ENCODE measurements at places on chromosomes 12 and 14.

GRCh38 chr14:44961151-44961553 is 595 bp downstream of the KLHL28 start:
- no peak for DNase-seq

GRCh38 chr14:71001742-71002141 is 94.5 kb downstream of the PCNX1 start:
- DNase-seq: no peak

- no peak for DNase-seq
These were observed 29.0 kb upstream of the MAX start for GRCh38 chr14:65131301-65131701.

DNA sequence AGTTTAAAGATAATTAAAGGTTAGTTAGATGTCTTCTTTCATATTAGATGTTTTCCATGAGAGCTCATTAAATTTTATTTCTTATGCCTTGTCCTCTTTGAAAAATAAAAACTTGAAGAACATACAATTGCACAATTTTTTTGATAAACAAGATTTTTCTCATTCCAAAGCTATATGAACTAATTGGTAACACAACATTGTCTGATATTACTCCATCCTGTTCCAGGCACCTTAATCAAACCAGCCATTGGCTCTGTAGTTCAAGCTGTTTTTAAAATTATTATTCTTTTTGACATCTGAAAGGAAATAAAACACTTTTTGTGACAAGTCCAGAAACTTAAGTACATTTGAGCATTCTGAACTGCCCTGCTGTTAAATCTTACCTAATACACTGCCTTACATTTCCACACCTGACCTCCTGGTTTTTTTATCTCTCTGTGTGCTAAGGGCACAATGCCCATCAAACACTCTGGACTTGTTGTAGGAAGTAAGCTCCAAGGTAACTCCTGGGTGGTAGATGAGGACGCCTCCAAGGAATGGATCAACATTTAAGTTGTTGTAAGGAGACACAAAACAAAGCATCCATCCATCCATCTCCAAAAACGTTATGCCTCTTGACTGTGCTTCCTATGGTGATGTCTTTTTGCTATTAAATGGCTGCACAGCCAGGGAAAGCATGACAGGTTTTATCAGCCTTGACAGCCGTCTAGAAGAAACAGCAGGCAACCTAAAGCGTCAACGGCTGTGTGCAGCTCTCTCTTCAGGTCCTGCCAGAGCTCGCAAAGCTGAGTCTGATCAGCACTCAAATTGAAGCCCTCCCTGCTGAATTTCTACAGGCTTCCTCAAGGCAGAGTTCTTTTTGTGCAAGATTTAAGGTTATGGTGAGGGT is 449.9 kb upstream of the FLRT2 start:
- no peak for DNase-seq

DNA sequence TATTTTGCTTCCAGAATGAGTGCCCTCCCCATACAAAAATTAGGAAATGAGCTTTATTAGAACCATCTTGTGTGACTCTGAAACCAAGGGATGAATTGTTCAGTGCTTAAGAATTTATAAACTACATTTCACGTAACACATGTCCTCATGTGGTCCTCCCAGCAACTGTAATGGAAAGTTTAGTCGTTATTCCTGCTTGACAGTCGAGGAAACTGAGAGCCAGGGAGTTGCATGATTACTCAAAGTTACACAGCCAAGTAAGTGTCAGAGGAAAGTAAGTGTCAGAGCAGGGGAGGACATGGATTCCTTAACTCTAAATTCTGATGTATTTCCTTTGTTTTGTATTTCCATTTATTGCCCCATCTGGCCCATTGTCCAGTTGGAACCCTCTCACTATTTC is 453.9 kb downstream of the FUT8 start:
- DNase-seq: no peak
